ENCODE measurements at places on chromosomes 6 and 20. TPM values are rescaled to one million over a fixed set of nuclear protein-coding genes. Genes with fewer than 3 reads are reported as not detected.

Gene RRAGD
- total RNA-seq, result not detected

Gene FAM83D
- 28.4 TPM for total RNA-seq

Gene HLA-DOA
- not detected for total RNA-seq

Gene LST1
- total RNA-seq, result not detected

Gene TP53TG5
- not detected for total RNA-seq

Gene HS3ST5
- total RNA-seq, result not detected

Gene AGER
- 4.5 TPM for total RNA-seq

Gene CDH4
- total RNA-seq, result 6.9 TPM

Gene SLC16A10
- not detected for total RNA-seq

Gene ZSWIM1
- 11.7 TPM for total RNA-seq

DNA sequence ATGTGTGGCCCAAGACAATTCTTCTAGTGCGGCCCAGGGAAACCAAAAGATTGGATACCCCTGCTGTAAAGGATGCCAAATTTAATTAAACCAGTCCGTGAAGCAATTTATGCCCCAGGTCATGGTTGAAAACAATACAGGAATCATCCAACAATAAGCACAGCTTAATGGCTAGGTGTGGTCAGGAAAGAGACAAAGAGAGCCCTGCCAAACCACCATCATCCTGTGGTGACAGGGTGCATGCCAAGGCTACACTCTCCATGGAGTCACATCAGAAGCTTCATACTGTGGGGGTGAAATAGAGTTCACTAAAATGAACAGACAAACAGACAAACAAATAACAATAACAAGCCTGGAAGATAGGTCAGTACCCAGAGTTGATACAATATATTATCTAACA lies 62.7 kb downstream of the DZANK1 start:
- DNase-seq, result no peak

GRCh38 chr6:158391276-158391675 lies 79.0 kb downstream of the TULP4 start:
- no peak for DNase-seq

DNA sequence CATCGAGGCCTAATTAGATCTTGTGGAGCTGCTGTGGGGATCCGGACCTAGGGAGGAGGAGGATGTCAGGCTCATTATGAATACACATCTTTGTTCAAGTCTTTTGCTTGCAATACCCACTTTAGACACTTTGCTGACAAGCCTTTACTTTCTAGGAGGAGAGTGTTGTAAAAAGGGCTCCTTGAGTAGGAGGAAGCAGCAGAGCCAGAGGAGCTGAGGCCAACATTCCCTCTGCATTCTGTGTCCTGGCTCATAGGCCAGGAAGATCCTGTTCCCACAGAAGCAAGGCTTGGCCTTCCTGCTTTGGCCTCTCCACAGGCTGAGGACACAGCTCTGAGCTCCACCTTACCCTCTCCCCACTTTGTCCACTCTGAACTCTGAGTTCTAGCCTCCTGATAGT lies 67.1 kb downstream of the TPD52L1 start:
- DNase-seq, result no peak

- DNase-seq, result no peak
Measured at GRCh38 chr6:6217855-6218758, 102.4 kb downstream of the F13A1 start.

GRCh38 chr6:57198926-57199636 lies 23.0 kb downstream of the RAB23 start:
- DNase-seq, result no peak

DNA sequence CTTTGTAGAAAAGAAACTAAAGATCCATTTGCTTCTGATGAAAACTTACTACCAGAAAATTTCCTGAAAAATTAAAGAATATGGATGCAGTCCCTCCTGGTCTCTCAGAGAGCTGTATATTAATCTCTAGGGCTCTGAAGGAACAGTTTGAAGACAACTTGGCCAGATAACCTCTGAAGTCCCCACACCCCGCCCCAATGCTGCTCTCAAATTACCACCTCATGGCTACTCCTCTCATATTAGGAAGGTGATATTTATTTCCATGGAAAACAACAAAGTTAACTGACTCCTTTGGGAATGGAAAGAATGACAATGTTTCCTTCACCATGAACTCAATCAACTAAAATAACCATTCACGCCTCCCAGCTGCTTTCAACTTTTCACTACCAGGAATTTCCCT lies 408.4 kb upstream of the FLRT3 start:
- no peak for DNase-seq

- no peak for DNase-seq
Measured at GRCh38 chr20:62183426-62184142, 756 bp downstream of the MTG2 start.

DNA sequence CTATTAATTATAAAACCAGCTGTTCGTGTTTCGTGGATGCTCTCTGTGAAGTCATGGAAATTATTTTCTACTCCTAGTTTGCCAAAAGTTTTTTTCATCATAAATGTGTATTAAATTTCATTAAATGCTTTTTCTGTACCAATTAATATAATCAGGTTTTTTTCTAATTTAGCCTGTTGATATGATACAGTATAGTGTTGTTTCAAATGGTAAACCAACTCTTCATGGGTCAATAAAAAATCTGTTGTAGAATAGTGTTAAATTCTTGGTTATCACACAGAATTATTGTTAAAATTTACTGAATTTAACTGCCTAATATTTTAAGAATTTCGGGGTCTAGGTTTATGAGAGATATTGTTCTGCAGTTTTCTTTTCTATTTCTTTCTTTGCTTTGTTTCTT lies 505.9 kb upstream of the MANEA start:
- DNase-seq, result no peak

DNA sequence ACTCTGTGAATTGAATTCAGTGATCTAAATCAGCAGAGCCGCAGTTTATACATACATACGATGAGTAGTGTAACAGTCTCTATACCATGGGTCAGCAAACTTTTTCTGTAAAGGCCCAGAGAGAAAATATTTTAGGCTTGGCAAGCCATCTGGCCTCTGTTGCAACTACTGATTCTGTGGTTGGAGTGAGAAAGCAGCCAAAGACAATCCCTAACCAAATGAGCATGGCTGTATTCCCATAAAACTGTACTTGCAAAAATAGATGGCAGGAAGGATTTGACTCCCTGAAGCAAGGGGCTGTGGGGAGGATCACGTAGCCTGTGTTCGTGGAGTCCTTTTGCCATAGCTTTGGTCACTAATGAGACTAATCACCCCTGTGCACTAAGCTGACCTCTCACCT lies 17.9 kb upstream of the MOCS1 start:
- DNase-seq, result no peak

DNA sequence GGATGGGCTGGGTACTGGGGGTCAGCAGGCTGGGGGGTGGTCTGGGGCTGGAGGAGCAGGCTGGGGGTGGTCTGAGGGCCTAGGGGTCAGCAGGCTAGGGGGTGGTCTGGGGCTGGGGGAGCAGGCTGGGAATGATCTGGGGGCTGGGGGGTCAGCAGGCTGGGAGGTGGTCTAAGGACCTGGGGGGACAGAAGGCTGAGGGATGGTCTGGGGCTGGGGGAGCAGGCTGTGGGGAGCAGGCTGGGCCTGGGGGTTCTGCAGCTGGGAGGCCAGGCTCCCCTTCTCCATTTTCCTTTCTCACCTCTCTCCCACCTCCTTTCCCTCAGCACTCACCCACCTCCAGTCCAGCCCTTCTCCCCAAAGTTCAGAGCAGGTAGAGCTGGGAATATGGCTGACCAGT lies 114.2 kb downstream of the PSMB1 start:
- no peak for DNase-seq

- DNase-seq, result peak; percentile 36
Measured at GRCh38 chr6:44642870-44643522, 255.5 kb downstream of the CDC5L start.

- DNase-seq, result no peak
Measured at GRCh38 chr6:164693944-164694343, 615.5 kb downstream of the C6orf118 start.

GRCh38 chr20:38350879-38351775 lies 4.8 kb downstream of the LBP start:
- DNase-seq, result no peak

- no peak for DNase-seq
Measured at GRCh38 chr6:20808439-20808838, 274.2 kb downstream of the CDKAL1 start.

Measured in HFFc6 (cell line).